ENCODE measurements at places on chromosomes 7 and 10.
A peak's percentile ranks its signal among the peaks of the same experiment; 100 is the strongest.

GRCh38 chr10:86263209-86263608 is 103.4 kb downstream of the GRID1 start:
- DNase-seq: no peak

GRCh38 chr10:132774902-132775863 is 10.8 kb downstream of the NKX6-2 start:
- DNase-seq: no peak

DNA sequence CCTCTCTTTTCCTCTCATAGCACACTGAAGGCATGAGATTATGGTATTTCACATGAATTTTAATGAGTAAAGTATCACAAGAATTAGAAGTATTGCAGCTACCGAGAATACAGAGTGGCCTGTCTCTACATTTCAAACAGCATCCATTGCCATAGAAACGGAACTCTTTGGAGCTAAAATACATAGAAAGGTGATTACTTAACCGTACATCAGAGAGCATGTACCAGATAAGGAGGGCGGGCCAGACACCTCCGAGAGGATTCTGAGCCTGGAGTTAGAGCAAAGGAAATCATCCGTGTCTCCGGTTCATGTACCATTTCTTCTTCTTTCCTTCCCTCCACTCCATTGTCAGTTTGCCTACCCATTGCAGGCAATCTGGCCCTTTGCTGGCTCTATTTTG is 196.7 kb downstream of the KLF6 start:
- DNase-seq: no peak

- DNase-seq: no peak
Measured at GRCh38 chr7:112023282-112023681, 182.9 kb downstream of the DOCK4 start.

DNA sequence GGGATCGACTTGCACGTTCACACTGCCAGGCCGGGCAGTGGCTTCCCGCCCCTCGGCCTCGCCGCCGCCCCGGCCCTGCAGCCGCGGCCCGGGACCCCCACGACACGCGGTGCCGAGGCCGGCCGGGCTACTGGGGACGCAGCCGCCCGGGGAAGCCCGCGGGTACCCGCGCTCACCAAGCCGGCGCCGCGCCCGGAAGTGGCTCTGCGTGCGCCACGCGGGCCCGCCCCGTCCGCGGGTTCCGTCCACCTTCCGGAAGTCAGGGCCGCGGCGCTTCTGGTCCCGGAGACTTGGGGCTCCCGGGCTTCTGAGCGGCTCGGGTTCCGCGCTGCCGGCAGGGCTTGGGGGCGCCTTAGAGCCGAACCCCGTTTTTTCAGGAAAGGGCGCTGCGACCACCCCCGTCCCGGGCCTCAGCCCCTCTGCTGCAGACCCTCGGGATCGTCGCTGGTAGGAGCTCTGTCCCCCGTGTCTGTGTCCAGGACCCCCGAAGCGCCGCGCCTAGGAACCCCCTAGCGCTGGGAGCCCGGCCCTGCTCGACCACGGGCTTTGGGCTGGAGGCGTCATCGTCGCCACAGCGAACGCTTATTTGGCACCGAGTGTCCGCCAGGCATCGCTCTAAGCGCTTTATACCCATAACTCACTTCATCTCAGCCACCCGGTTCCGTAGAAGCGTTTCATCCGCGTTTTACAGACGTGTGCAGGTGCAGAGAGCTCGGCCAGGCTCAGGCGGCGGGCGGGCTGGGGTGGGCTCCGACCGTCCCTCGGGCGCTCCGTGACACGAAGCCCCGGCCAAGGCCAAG is at the start of gene PSMG3:
TSS of gene PSMG3 (minus strand) at position 200 of the 800 bp plus-strand sequence. CDS start 693 bp downstream, outside the sequence.
- peak; percentile 82 for DNase-seq

GRCh38 chr10:70007116-70007820 is 45.4 kb upstream of the MACROH2A2 start:
- DNase-seq: no peak

GRCh38 chr10:107206833-107207232 is 42.3 kb upstream of the SORCS1 start:
- DNase-seq: no peak

DNA sequence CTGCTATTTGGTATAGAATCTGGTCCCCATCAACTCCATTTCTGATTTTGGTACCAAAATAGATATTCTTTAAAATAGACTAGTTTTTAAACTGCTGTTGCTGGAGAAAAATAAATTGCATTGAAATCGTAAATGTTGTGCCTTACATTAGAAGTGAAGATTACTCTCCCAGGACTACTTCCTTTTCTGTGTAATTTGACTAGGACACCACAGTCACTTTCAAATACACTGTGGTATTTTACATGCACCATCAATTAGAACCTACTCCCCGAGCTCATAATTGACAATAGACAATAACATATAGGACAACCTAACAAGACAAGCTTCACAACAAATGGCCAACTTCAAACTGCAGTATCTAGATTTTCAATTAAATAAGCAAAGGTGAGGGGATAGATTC is 211.5 kb downstream of the DGKB start:
- no peak for DNase-seq

All from activated effector memory CD4-positive, alpha-beta T cell treated with Interleukin-2 at 50 U/mL for 16 hours (primary cell).